Stimulated activated naive CD4-positive, alpha-beta T cell (primary cell): ENCODE measurements at places on chromosomes 1 and 21.

DNA sequence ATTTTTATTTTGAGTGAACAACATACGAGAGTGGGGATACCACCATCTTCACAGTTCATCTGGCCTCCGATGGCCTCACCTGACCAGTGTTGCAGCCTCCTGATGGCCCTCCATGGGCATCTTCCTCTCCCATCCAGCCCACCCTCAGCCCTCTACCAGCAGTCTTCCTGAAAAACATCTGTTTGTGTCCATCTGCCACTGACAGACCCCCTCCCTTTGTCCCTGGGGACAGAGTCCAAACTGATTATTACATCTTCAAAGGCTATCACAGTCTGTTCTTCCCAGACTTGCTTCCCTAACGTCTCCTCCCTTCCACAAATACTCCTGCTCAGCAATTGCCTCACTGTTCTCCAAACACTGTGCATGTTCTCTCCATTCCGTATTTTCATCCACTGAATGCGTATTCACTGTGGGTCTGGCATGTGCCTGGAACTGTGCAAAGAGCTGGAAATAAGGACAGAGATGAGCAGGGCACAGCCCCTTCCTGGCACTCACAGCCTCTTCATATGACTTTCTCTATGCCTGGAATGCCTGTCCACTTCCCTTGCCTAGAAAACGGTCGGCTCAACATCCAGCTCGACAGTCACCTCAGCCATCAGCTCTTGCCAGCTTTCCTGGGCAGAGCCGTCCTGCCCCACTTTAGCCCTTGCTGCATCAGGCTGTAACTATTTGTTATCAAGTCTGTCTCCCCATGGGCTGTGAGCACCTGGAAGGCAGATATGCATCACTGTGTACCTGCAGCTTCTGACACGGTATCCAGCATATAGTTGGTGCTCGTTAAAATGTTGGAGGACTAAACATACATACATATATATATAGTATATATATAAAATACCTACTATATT lies 8.3 kb upstream of the ATF3 start:
- DNase-seq, result no peak

DNA sequence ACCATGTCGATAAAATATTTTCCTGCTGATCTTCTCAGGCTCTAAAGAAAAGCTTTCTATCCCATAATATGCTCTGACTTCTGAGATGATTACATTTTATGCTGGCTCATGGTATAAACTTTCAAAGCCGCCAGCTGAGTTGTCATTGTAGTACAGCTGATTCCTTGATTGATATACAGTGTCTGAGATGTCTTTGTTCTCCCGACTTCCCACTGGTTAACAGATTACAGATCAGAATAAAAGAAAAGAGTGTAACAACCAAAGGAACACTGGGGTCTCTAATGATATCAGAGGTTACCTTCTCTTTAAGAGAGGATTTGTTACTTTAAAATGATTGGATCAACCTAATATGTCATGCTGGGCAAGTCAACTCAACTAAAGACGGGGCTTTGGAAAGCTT lies 485.4 kb upstream of the LRRC7 start:
- no peak for DNase-seq

DNA sequence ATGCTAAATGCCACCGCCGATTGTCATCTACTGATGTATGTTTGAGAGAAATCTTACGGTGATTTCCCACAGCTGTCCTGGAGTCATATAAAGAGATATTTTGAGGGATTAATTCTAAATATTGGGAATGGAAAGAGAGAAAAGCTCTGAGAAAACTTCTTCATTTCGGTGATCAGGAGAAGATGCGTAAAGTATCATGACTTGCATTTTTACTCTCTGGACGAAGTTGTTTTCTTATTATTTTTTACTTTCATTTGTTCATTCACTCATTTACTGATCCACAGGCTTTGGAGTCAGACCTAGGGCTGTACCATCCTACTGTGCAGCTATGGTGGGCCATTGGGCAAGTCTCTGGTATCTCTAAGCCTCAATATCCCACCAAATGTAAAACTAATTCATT lies 58.4 kb upstream of the RUNX1 start:
- DNase-seq, result no peak

DNA sequence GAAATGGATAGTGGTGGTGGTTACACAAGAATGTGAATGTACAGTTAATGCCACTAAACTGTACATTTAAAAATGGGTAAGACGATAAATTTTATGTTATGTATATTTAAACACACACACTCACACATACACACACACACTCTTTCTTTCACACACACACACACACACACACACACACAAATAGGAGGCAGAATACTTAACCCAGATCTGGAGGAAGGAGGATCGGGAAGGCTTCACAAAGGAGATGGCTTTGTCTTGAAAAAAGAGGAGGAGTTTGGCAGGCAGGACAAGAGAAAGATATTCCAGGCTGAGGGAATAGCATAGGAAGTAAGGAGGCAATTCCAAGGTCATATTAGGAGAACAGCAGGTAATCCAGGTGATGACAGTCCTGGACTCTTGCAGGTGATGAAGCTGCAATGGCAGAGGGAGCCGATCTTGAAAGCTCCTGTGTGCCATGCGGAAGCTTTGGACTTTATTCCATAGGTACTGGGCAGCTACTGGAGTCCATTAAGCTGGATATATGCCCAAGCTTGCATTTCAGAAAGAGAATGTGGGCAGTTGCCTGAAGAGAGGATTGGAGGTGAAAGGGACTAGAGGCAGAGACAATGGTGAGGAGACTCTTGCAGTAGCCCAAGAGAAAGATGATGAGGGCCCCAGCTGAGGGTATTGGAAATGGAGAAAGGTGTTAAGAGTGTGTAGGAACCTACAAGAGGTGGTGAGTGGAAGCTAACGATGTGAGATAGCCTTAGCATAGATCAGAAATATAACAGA lies 15.4 kb upstream of the LYST start:
- DNase-seq, result no peak

DNA sequence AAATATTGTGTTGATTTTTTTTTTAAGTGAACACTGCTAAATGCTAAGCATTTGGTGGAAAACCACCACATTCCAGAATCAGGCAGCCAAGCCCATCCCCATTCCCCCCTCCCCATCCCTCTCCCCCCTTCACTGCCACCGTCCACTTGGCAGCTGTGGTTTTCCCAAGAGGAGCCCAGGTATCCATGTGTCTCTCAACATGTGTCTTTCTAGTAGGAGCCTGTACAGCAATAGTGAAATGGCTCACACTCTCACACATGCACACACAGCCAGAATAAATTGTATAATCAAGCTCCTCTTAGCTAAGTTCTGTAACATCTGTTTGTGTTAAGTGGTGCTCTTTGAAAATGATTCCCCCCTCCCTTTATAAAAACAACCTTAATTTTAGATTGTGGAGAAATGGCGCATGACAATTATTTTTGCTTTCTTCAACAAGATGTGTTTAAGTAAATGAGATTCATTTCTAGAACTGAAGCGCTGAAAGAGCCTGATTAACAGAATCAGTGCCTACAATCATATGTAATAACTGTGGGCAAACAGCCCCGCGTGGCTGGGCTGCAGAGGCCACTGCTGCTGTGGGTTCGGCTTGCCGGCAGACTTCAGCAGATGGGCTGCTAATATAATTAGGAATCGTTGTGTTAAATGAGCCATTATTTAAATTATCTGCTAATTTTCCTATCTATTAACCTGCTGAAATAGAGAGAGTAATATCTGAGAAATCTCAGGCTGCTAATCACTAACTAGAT lies 43.3 kb downstream of the BACE2 start:
- no peak for DNase-seq

- no peak for DNase-seq
Measured at GRCh38 chr1:3868464-3869006, 11.3 kb downstream of the DFFB start.

- DNase-seq, result no peak
Measured at GRCh38 chr1:67192902-67193301, 26.6 kb downstream of the IL23R start.

- DNase-seq, result no peak
Measured at GRCh38 chr1:64675718-64676345, 69.0 kb upstream of the RAVER2 start.

- DNase-seq, result no peak
Measured at GRCh38 chr1:78096017-78096416, 50.3 kb downstream of the GIPC2 start.

- DNase-seq, result no peak
Measured at GRCh38 chr1:67053535-67053784, 488 bp downstream of the SLC35D1 start.

DNA sequence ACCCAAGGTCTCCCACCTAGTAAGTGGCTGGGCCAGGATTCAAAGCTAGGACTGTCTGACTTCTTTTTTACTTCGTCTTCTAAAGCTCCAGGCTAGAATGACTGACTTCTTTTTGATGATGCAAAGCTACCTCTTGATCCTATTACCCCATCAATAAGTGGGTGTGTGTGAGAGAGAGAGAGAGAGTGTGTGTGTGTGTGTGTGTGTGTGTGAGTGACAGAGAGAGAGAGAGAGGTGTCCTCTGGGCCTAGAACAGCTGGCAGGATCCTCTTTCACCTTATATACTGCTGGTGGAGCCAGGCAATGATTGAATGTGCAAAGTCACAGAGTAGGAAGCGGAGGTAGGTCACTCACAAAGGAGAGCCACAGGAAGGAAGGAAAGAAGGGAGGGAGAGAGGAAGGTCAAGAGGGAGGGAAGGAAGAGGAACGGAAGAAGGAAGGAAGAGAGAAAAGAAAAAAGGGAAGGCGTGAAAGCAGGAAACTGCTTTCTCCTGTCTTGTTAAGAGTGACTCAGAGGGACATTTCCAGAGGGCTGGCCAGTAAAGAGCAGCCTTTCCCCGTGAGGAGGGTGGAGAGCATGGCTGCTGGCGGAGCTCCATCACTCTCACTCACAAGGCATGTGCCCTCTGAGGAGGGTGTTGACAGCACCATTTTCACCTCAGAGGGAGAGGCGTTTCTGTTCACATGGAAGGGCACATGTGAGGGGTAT lies 68.9 kb downstream of the CDC7 start:
- DNase-seq, result no peak

GRCh38 chr1:175287377-175287776 lies 94.8 kb upstream of the KIAA0040 start:
- no peak for DNase-seq
